ENCODE measurements at places on chromosomes 4 and X. TPM values are rescaled to one million over a fixed set of nuclear protein-coding genes. Genes with fewer than 3 reads are reported as not detected.

The SPANXA1 gene
- not detected for total RNA-seq

The ASB5 gene
- not detected for total RNA-seq

The KLHL34 gene
- under 0.01 TPM for total RNA-seq

The MAGEC2 gene
- not detected for total RNA-seq

The KLHL2 gene
- total RNA-seq: 23.7 TPM

The GPM6B gene
- 1.7 TPM for total RNA-seq

The DCLK2 gene
- total RNA-seq: 9.9 TPM

The BEX1 gene
- total RNA-seq: 56.9 TPM

The FGB gene
- not detected for total RNA-seq

GRCh38 chrX:31715675-31716074 lies 643.8 kb upstream of the FTHL17 start:
- DNase-seq: no peak

DNA sequence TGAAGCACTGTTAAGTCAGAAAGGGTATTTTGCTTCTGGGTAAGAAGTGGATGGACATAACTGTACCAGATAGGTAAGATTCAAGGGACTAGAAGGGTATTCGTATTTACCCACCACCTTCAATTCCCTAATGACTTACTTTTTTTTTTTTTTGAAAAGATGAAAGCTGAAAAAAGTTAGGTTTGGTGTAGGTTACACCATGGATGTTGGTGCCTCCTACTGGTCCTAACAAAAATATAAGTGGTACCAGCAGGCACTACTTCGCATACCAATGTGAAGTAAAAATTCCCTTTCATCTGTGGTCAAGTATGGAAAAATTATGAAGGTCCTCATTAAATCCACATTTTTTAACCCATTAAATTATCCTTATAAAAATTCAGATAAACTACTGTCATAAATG lies 7.2 kb downstream of the ANKRD17 start:
- DNase-seq: no peak

DNA sequence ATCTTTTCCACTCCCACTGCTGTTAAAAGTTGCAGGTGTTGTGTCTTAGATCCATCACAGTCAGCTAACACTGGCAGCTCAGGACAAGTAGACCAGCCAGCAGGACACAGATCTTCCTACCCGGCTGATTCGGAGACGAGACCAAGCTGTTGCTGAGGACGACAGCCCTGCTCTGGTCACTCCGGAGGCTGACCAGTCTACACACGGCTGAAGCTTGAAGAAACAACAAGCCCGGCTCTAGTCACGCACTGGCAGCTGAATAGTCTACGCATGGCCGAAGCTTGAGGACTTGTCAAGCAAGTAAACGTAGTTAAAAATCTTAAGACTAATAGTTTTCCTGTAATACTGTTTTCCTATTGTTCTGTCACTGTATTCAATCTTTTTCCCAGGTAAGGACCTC lies 1.8 kb downstream of the ACOX3 start:
- peak; percentile 16 for DNase-seq

GRCh38 chr4:183413234-183414200 lies 30.9 kb upstream of the CDKN2AIP start:
- no peak for DNase-seq

DNA sequence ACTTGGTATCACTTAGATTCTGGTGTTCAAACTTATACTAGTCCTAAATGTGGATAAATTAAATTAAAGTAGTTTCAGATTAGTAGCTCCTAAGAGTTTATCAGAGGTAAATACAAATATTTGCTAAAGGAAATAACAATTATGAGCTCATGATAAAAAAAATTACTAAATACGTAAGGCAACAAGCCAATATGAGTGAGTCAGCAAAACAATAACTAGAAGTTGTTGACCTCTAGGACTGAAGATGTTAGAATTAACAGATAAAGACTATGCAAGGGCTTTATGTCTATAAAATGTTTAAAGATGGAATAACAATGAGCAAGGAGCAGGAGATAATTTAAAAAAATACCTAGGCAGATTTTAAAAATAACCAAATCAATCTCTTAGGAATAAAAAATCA lies 195.8 kb downstream of the CLCN4 start:
- no peak for DNase-seq

- no peak for DNase-seq
Measured at GRCh38 chr4:55617587-55618197, 18.4 kb downstream of the NMU start.

DNA sequence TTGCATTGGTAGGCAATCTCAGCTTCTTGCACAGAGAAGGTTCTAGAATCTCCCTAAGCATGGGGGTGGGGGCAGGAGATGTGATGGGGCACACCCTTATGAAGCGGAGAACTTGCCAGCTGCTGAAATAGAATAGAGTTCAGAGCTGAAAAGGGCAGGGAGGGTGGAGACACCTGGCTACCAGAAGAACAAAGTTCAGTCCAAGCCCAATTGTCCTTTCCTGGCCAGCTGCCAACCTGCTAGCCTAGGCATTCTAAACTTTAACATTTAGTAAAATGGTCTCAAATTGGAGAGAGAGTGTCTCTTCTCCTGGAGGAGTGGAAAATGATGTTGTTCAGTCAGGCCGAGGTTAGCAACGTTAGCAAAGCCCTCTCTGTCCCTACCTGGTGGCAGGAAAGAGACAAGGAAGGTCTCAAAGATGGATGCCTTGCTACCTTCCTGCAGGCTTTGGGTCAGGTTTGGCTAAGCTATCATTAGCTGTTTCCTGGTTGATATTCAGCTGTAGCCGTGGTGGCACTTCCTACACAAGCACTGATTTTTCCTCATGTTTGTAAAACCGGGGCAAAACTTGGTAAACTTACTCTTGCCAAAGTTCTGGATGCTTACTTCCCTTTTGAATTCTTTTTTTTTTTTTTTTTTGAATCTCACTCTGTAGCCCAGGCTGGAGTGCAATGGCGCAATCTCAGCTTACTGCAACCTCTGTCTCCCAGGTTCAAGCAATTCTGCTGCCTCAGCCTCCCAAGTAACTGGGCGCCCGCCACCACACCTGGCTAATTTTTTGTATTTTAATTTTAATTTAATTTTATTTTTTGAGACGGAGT lies 34.7 kb upstream of the NYX start:
- peak; percentile 13 for DNase-seq

GRCh38 chr4:168221301-168221700 lies 97.3 kb downstream of the DDX60 start:
- no peak for DNase-seq

GRCh38 chr4:42865572-42866189 lies 26.8 kb upstream of the GRXCR1 start:
- DNase-seq: peak; percentile 34

GRCh38 chr4:76544725-76545124 lies 109.7 kb downstream of the SHROOM3 start:
- no peak for DNase-seq

GRCh38 chrX:67328476-67328875 lies 215.3 kb upstream of the AR start:
- no peak for DNase-seq

DNA sequence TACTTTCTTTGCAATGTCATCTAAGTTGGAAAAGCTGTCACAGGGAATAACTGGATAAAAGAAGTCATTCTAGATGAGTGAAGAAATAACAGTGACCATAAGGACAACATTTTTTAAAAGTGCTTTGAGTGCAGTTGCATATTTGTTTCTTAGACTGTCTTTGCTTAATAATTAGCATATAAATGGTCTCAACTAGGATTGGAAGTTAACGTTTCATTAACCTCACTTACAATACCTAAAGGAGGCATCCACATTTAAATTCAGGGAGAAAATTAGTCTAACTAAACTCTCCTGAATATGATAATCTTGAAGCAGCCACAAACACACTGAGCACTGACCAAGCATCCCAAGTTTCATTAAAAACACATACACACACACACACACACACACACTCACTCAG lies 780.7 kb downstream of the PCDH18 start:
- no peak for DNase-seq

- DNase-seq: no peak
Measured at GRCh38 chr4:97317671-97318070, 825.6 kb downstream of the STPG2 start.

GRCh38 chrX:66544181-66544580 lies 94.7 kb downstream of the EDA2R start:
- DNase-seq: no peak

DNA sequence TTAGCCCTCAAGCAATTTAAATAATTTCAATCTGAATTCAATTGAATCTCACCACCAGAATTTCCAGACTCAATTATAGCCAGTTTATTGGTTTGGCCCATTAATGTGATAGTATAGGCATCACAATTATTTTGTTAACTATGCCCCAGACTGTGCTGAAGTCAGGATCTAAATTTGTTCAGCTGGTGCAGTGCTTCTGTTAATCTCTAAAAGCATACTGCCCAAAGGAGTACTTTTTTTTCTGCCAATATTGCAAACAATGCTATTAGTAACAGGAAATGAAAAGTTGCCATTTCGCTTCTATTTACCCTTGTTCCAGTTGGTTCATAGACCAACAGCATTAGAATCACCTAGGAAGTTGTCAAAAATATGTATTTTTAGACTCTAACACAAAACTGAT lies 171.0 kb downstream of the GPM6A start:
- no peak for DNase-seq

DNA sequence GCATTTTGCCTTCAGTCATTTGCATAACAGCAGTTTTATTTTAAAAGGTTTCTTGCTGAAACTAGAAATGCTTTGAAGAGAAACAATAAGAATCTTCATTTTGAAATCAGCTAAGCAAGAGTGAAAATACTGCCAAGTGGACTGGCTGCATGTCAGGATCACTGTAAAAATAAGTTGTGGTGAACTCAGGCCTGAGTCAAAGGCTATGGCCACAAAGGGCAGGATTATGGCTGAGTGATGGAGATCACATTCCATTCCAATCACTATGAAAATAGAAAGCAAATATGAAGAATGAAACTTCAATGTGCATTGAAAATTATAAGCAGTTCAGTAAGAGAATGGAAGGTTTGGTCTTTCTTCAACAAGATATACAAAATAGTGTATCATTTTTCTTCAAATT lies 224.5 kb downstream of the PCDH18 start:
- no peak for DNase-seq

- no peak for DNase-seq
Measured at GRCh38 chr4:142809559-142809958, 36.5 kb downstream of the INPP4B start.

GRCh38 chr4:38023347-38024205 lies 63.4 kb downstream of the PTTG2 start:
- DNase-seq: no peak

DNA sequence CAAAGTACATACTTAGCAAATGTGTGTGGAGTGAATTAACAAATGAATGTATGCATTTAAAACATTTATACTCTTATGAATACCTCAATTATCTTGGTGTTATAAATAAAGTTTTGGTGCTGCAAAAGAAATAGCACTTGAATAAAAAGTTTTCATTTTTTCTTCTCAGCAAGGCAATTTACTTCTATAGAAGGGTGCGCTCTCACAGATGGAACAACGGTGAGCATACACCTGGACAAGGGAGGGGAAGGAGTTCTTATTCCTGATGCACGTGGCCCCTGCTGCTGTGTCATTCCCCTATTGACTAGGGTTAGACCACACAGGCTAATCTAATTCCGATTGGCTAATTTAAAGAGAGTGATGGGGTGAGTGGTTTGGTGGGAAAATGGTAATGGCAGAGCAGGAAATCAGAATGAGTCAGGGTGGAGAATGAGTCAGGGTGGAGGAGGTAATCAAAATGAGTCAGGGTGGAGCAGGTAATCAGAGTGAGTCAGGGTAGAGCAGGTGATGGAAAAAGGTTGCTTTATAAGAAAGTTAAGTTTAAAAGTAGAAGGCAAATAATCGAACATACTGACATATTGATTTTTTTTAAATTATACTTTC lies 28.2 kb upstream of the PGK1 start:
- DNase-seq: no peak

DNA sequence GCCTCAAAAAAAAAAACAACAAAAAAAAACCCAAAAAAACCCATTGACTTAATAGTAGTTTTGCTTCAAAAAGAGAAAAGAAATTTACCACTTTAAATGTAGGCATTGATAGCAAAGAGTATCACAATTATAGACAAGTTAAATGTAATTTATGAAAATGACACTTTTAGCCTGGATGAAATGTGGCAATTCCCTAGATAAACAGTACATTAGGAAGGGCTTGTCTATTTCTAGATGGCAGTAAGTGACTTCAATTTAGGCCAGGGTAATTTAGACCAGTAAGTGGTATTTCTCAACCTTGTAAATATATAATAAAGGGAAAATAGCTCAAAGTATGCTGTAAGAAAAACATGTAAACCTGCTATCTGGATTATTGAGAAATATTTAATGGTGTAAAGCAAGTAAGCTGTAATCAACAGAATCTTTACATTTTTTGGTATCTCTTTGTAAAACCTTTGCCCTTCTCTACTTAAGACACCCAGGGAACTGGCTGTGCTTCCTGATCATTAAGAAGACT lies 103.7 kb upstream of the RAPGEF2 start:
- DNase-seq: no peak

DNA sequence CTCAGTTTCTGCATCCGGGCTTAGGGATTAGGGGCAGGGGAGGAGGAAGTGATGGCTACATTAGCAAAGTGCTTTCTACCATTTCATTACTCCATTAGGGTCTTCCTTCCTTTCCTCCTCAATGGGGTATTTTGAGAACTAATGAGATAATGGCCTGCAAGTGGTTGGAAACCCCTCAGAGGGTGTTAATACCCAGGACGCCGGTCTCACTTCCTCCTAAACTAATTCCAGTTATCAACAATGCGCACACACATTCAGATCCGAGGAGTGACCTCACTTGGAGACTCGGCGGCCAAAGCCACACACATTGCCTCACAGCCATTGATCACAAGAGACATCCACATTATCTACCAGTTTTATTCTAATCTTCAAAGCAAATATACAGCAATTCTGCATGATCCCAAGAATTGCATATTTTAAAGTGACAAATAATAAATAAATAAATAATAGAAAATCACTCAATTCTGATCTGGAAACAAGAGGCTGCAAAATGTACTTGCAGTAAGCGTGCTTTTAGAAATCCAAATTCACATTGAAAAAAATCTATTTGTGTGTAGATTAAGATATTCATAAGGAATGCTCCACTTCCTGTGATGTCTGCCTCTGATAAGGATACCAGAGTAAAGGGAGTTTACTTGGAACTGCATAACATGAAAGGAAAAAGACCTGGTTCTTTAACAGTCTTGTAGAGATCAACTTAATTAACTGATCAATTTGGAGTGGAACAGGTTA lies 329.1 kb downstream of the FBXW7 start:
- no peak for DNase-seq

- DNase-seq: no peak
Measured at GRCh38 chr4:112860830-112861690, 188.4 kb upstream of the ANK2 start.

GRCh38 chr4:184237612-184238011 lies 19.9 kb upstream of the ENPP6 start:
- no peak for DNase-seq

DNA sequence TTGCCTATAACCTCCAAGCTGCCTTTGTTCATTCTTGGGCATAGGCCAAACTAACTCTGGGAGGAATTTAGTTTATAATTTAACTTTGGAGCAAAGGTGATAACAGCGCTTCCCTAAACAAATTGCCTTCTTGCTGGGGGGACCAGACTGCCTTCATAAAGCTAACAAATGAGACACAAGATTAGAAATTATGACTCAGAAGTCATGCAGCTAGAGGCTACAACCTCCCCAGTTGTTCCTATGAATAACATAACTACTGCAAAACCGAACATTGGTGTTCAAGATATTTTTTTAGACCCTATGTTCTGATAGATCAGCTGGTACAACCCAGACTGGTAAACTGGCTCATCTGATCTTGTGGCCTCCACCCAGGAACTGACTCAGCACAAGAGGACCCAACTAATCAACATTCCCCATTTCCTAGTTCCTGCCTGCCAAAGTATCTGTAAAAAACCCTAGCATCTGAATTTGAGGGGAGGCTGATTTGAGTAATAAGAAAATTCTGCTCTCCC lies 22.0 kb upstream of the TMPRSS11B start:
- DNase-seq: no peak
